ENCODE measurements at places on chromosomes 11 and 22.

DNA sequence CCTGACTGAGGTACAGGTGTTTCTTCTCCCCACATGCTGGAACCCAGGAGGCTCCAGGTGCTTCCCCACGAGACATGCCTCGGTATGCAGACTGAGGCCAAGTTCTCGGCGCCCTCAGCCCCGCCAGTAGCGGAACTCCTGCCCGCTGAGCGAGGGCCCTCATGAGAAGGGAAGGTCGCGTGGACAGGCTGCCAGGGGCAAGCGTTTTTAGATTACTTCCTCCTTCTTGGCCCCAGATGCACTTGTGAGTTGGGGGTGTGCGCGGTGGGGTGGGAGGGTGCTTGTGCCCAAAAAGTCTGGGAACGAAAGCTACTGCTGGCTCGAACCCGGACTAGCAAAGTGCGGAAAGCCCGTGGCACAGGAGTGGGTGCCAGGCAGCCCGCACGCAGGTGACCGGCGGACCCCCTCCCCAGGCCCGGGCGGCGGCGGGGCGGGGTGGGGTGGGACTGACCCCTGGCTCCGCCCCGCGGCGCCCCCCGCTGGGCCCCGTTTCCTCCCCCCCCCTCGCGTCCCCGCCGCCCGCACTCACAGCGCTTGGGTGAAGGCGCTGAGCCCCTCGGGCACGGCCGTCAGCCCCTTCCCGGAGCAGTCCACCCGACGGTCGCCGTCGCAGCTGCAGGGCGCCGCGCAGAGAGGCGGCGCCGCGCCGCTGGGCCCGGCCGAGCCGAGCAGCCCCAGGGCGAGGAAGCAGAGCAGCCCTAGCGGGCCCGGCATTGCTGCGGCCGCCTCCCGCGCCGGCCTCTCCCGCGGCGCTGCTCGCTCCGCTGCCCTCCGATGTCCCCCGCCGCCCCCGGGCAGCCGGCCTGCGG, 797 bp downstream of the LGR4 start:
- DNase-seq: no peak

GRCh38 chr22:25722626-25723025, 19.4 kb upstream of the MYO18B start:
- no peak for DNase-seq

DNA sequence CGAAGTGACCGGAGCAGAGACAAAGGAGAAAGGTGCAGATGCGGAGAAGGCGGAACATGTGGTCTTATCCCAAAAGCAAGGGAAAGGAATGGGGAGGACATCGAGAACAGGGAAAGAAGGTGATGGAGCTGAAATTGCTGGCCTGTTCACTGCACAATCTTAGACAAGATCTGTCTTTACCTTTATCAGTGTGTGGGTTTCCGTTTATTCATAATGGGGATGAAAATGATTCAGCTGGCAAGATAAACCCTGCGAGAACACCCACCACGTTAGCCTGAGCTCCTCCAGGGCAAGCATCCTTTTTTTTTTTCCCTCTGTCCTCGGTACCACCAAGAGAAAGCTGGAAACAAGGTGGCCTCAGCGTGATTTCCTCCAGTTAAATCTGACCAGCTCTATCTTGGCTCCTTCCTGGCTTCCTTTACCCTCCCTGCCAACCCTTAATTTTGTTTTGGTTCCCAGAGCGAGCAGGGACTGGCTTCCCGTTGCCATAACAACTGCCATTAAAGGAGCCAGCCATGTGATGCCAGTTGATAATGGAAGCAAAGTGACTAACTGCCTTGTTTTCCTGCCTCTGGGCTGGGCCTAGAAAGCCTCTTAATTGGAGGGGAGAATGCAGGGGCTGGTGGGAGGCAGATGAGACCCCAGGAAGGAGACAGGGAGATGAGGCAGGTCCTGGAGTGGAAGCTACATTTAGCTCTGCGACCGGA, 4.2 kb downstream of the SGSM1 start:
- no peak for DNase-seq

DNA sequence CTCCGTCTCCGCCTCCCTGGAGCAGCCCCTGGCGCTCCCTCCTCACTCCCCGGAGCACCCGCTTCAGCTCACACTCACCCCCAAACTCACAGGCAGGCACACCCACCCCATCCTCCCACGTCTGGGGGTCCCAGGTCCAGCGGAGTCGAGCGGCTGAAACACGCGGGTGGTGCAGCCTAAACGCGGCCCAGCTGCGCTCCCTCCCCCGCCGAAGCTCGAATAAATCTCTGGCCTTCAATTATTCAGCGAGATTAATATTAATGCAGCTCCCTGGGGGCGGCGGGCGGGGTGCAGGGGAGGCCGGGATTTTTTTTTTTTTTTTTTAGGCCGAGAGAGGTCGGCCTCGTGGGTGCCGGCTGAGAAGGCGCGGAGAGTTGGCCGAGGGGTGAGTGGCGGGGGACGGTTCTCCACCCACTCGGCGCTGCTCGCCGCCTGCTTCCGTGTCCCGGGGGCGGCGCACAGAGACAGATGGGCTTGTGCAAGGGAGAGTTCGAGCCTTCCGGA, 524 bp upstream of the SLC1A2 start:
- DNase-seq: peak; percentile 18

GRCh38 chr11:36467916-36468315, 42.2 kb downstream of the TRAF6 start:
- no peak for DNase-seq

DNA sequence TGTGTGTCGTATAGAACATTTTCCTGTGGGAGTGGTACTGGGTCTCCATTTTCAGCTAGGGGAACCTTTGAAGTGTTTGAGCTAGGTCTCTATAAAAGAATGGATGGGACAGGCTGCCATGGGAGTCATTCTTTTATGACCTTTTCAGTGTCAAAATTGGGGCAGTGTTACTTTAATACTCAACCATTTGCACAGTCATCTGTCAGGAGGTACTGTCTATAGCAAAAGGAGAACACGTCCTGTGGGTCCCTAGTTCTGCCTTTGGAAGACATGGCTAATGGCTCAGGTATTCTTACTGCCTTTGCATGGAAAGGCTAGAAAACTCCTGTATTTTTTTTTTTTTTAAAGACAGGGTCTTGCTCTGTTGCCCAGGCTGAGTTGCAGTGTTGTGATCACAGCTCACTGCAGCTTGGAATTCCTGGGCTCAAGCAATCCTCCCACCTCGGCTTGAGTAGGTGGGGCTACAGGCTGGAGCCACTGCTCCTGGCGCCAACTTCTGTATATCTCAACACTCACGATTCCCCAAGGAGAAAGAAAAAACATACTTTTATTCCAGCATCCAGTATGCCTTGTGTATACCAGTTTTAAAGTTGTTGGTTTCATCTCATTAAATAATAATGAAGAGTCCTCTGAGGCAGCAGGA, 2.1 kb upstream of the ATF4 start:
- DNase-seq: no peak

- DNase-seq: no peak
These were observed 37.9 kb downstream of the PIWIL3 start for GRCh38 chr22:24736526-24737053.

DNA sequence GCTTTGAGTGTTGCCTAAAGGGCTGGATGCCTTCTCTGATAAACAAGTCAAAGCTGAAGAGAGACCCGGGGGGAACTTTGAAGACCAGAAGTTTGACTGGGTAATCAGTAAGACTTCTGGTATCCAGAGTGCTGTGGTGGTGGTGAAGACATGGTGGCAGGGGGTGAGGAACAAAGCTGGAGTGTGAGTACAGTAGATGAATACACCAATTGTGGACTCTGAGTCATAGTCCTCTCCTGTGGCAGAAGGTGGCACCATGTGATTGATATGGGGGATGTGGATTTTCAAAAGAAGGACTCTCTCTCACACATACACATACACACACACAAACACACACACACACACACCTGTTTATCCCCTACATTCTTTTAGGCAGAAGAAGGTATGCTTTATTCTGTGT, 12.3 kb downstream of the MS4A6A start:
- no peak for DNase-seq

- DNase-seq: peak; percentile 50
These were observed 56.6 kb upstream of the WNT7B start for GRCh38 chr22:46033256-46034200.

- DNase-seq: no peak
These were observed 263.1 kb downstream of the TMEM135 start for GRCh38 chr11:87300640-87301380.

- DNase-seq: no peak
These were observed 65.0 kb upstream of the HMGXB4 start for GRCh38 chr22:35192129-35192918.

- peak; percentile 74 for DNase-seq
These were observed 22.8 kb downstream of the OSBP2 start for GRCh38 chr22:30717331-30717921.

DNA sequence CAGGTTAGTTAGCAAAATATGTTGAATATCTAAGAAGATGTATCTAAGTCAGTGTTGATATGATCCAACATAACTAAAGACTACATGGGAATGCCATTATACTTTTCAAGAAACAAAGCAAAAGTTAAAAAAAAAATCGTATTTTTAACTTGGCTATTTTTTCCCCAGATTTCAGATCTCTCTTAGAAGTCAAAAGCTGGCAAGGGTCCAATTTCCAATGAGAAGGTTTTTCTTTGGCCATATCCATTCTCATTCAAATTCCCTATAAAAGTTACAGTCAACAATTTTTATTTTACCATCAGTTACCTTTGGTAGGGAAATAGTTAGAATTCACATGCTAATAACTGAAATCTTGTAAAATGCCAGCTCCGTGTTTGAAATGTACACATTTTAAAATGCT, 70.5 kb upstream of the FAT3 start:
- no peak for DNase-seq

- DNase-seq: no peak
These were observed 172.0 kb upstream of the MTMR2 start for GRCh38 chr11:96095884-96096303.

GRCh38 chr11:88538098-88538497, 200.6 kb upstream of the CTSC start:
- DNase-seq: peak; percentile 23

DNA sequence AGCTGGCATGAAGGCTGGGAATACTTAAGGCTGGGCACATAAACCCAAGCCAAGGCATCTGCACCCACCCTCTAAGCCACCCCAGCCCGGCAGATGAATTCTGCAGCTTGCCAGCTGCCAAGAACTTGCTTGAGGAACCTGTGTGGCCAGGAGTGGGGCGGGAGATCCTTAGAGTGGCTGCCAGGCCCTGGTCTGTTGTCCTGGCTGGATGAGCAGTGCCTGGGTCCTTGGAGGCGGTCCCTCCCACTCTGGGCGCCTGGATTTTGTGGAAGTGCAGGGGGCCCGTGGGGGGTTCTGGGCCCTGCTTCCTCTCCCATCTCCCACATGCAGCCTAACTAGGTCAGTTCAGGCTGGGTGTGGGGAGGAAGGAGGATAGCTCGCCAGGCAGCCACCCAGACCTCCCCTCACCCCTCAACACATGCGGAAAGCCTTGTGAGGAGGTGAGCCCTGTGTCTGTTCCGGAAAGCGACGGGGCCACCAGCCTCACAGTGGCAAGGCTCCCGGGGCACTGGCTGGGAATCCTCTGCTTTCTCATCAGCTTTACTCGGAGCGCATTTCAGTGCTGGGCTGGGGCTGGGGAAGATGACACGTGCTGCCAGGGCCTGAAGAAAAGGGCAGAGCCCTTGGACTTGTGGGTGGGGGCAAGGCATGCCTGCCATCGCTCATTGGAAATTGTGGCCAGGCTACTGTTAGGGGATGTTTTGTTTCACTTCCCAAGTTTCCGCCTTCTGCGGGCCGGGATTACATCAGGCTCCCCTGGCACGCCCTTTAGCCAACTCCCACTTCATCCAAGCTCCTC, 8.4 kb downstream of the DAGLA start:
- peak; percentile 92 for DNase-seq

GRCh38 chr22:49380095-49380827, 447.4 kb downstream of the BRD1 start:
- no peak for DNase-seq

GRCh38 chr22:33350961-33351360, 292.8 kb upstream of the SYN3 start:
- no peak for DNase-seq

- DNase-seq: peak; percentile 69
These were observed 1.5 kb downstream of the EHD1 start for GRCh38 chr11:64876835-64877341.

- peak; percentile 17 for DNase-seq
These were observed 1.9 kb downstream of the BTG4 start for GRCh38 chr11:111510311-111510710.
